ENCODE measurements at places on chromosomes 2 and 18.

GRCh38 chr2:237894986-237895543 lies 35.6 kb downstream of the RAMP1 start:
- DNase-seq = no peak

GRCh38 chr2:169139993-169140767 lies 70.8 kb downstream of the DHRS9 start:
- no peak for DNase-seq

- peak; percentile 77 for DNase-seq
These were observed 40.1 kb downstream of the SLC4A1AP start for GRCh38 chr2:27703638-27704341.

DNA sequence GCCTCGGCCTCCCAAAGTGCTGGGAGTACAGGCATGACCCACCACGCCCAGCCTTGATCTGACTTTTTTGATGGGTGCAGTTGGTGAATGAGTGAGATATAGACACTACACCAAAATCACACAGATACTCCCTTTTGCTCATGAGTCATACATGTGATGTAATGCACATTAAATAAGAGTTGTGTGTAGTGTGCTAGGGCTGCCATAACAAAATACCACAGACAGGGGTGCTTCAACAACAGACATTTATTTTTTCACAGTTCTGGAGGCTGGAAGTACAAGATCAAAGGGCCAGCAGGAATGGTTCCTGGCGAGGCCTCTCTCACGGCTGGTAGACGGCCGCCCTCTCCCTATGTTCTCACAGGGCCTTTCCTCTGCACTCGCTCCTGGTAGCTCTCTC lies 46.6 kb downstream of the GBX2 start:
- no peak for DNase-seq

GRCh38 chr18:68177807-68178702 lies 536.9 kb downstream of the TMX3 start:
- DNase-seq = no peak

- no peak for DNase-seq
These were observed 58.2 kb downstream of the GLS start for GRCh38 chr2:190938771-190939335.

DNA sequence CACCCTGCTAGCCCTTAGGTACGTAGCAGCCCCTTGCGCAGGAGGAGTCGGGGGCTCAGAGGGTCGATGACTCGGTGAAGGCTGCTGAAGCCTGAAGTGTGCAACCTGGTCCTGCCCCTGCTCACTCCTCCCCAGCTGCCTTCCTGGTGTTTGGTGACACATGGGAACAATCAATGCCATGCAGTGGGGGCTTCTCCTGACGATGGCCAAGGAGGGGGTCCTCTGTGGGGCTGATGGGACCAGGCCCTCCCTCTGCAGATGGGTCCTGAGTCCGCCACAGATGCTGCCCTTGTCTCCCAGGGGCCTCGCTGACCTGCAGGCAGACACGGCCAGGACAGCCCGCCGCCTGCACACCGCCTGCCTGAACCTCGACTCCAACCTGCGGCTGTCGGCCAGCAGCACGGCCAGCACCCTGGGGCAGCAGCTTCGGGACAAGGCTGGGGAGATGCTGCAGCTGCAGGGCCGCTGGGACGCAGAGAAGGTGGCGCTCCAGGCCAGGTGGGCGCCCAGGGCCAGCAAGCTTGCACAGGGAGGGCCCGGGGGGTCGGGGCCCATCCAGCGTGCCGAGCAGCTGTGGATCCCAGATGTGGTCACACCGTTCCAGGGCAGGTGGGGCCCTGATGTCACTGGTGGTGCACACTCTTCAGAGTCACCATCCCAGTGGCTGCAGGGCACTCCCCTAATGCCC lies 24.6 kb downstream of the CROCC2 start:
- no peak for DNase-seq
